Neural progenitor cell (in vitro differentiated cells): ENCODE measurements at places on chromosomes 6 and 20. TPM values are rescaled to one million over a fixed set of nuclear protein-coding genes. Genes with fewer than 3 reads are reported as not detected.

The SLC22A23 gene
- 0.99 and 3.3 TPM in 2 replicates for total RNA-seq

The TAP2 gene
- total RNA-seq: 2.8 and 2.9 TPM in 2 replicates

The SAPCD1 gene
- total RNA-seq: 10.1 and 11.9 TPM in 2 replicates

The ERVFRD-1 gene
- total RNA-seq: not detected in 2 replicates

The NHSL1 gene
- total RNA-seq: 7.7 and 12.1 TPM in 2 replicates

The ZC2HC1B gene
- total RNA-seq: not detected in 2 replicates

The MAP1LC3A gene
- 5.5 and 8.5 TPM in 2 replicates for total RNA-seq

The BPIFB2 gene
- total RNA-seq: not detected in 2 replicates

The DEFB124 gene
- not detected in 2 replicates for total RNA-seq

- H3K4me3 ChIP-seq: no peak overlapping the region
- no peaks in the 10 kb centered on the region for H3K27me3 ChIP-seq
- H3K27ac ChIP-seq: peak overlapping the region; percentile 8
- DNase-seq: peak; percentile 49
- peaks cover 39% of the 10 kb centered on the region for H3K4me1 ChIP-seq
These were observed 851.0 kb upstream of the EPHA7 start for GRCh38 chr6:94270091-94270948.

GRCh38 chr20:18001131-18001921 is 32.5 kb downstream of the MGME1 start:
- no peaks in the 10 kb centered on the region for H3K27me3 ChIP-seq
- no peak overlapping the region for H3K27ac ChIP-seq
- H3K4me1 ChIP-seq: peaks cover 4% of the 10 kb centered on the region
- no peak overlapping the region for H3K4me3 ChIP-seq
- no peaks in the 10 kb centered on the region for H3K36me3 ChIP-seq

- H3K27ac ChIP-seq: no peak overlapping the region
- no peaks in the 10 kb centered on the region for H3K36me3 ChIP-seq
- DNase-seq: no peak
- H3K27me3 ChIP-seq: no peaks in the 10 kb centered on the region
- H3K4me3 ChIP-seq: no peak overlapping the region
These were observed 39.3 kb upstream of the DUSP22 start for GRCh38 chr6:252775-253535.

DNA sequence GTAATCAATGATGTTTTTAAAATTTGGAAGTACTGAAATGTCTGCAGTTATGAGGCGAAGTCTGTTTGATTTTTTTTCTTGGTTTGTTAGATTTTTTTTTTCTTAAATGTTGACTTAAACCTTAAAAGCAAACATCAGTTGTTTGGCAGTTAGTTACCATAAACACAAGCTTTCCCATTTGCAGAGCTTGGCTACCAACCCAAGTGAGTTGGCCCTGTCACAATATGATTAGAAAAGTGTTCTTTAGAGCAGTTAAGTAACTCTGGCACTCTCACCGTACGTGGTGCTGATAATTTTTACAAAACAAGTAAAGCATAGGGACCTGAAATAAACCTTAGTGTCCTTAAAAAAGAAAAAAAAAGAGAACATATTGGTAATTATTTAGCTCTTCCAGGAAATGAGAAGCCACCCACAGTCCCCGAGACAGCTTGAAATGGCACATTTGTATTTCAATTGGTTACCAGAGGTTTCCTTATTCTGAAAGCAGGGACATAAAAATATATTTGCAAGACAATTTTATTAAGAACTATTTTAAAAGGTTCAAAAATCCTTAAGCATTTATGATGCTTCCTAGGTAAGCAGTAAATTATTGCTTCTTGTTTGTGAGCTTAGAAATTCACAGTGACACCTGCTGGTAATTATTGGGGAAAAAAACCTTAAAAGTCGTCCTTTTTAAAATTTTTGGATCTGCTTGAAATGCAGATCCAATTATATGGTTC is 3.9 kb downstream of the HEY2 start:
- H3K27me3 ChIP-seq: peaks cover 48% of the 10 kb centered on the region
- no peaks in the 10 kb centered on the region for H3K36me3 ChIP-seq
- H3K27ac ChIP-seq: no peak overlapping the region
- no peak overlapping the region for H3K4me3 ChIP-seq
- DNase-seq: peak; percentile 8

GRCh38 chr6:77463861-77464494 is 687 bp upstream of the HTR1B start:
- peaks cover 86% of the 10 kb centered on the region for H3K27me3 ChIP-seq
- peaks cover 14% of the 10 kb centered on the region for H3K4me1 ChIP-seq
- peak; percentile 68 for DNase-seq

DNA sequence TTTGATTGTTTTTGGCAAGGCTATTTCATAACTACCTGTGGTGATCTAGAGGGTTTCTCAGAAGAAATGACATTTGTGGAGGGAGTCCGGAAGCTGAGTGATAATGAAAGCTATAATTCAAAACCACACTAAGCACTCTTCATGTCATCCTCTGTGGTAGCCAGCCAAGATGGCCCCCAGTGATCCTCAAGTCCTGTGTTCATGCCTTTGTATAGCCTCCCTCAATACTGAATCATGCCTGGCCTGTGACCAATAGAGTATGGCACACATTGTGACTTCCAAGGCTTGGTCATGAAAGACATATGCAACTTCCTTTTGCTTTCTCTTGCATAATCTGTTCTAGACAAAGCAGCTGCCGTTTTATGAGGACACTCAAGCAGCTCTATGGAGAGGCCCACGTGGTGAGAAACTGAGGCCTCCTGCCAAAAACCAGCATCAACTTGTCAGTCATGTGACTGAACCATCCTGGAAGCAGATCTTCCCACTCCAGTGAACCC is 12.8 kb upstream of the DNAAF9 start:
- no peaks in the 10 kb centered on the region for H3K36me3 ChIP-seq
- H3K4me1 ChIP-seq: peaks cover 7% of the 10 kb centered on the region
- H3K27me3 ChIP-seq: no peaks in the 10 kb centered on the region
- no peak for DNase-seq
- H3K4me3 ChIP-seq: no peak overlapping the region

DNA sequence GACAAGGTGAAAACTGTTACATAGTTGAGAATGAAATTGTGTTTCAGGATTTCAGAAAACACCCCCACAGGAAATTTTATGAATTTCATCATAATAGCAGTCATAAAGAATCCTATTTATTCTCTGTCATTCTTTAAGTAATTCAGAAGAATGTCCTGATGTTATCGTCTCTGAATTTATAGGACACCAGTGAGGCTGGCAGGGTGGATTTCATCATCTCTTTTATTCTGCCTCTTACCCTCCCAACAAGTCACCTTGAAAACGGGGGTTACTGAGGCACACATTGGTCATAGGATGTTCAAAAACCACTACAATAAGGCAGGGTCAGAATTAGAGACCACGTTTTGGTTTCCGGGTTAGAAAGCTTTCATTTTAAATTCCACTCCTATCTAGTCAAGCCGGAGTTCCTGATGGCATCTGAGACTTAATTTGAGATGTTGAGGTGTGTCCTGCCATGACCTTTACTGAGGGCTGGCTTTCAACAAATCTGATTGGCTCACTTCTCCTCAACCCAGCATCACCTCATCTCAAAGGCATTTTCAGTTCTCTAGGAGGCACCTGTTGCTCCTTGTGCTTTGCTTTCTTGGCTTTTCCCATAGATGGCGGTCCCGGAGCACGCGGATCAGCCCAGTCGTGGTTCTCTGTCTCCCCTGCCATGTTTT is 230.6 kb upstream of the SUPT3H start:
- H3K36me3 ChIP-seq: no peaks in the 10 kb centered on the region
- no peak for DNase-seq
- peaks cover 6% of the 10 kb centered on the region for H3K4me1 ChIP-seq

DNA sequence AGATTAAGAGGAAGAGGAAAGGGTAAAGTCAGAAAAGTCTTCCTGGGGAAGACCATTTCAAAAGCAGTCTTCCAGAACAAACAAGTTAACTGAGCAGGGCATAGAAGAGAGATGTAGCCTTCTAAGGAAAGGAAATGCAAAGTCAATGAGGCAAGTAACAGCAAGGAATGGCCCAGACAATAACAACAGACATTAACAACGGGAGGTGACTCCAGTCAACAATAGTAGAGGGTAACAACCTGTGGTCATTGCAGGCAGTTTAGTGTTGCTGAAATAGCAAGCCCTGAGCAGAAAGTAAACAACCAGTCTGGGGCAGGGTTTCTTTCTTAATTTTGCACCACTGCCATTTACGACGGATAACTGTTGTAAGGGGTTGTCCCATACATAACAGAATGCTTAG is 2.1 kb downstream of the MDN1 start:
- peak overlapping the region; percentile 59 for H3K27ac ChIP-seq
- H3K36me3 ChIP-seq: no peaks in the 10 kb centered on the region
- peaks cover 19% of the 10 kb centered on the region for H3K4me1 ChIP-seq
- DNase-seq: peak; percentile 81
